ENCODE measurements at places on chromosomes 1 and 21.

- DNase-seq = no peak
Measured at GRCh38 chr1:61358770-61359455, 276.6 kb downstream of the NFIA start.

DNA sequence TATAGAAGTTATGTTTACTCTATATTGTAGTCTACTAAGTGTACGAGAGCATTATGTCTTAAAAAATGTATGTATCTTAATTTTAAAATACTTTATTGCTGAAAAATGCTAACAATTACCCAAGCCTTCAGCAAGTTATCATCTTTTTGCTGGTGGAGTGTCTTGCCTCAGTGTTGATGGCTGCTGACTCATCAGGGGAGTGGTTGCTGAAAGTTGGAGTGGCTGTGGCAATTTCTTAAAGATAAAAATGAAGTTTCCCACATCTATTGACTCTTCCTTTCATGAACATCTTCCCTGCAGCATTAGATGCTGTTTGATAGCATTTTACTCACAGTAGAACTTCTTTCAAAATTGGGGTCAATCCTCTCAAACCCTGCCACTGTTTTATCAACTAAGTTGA lies 95.8 kb downstream of the CDC7 start:
- no peak for DNase-seq

- DNase-seq = no peak
Measured at GRCh38 chr1:224245188-224245587, 62.1 kb downstream of the DEGS1 start.

GRCh38 chr1:29821605-29822004 lies 585.3 kb downstream of the PTPRU start:
- no peak for DNase-seq

GRCh38 chr1:36179220-36179600 lies 23.2 kb downstream of the MAP7D1 start:
- no peak for DNase-seq

All from stimulated activated CD4-positive, alpha-beta T cell treated with anti-CD3 and anti-CD28 coated beads, Interleukin-1b, Interleukin-23, amount 100 ng/mL, for 4 hours (primary cell).